ENCODE measurements at places on chromosomes 4 and X.
A peak's percentile ranks its signal among the peaks of the same experiment; 100 is the strongest.

- DNase-seq: no peak
These were observed 176.1 kb downstream of the AASDH start for GRCh38 chr4:56211202-56211601.

- no peak for DNase-seq
These were observed 31.2 kb downstream of the ADD1 start for GRCh38 chr4:2874861-2875260.

- no peak for DNase-seq
These were observed 1630.0 kb downstream of the STIM2 start for GRCh38 chr4:28490669-28491068.

GRCh38 chr4:2306773-2307410, 45.0 kb upstream of the MXD4 start:
- no peak for DNase-seq

DNA sequence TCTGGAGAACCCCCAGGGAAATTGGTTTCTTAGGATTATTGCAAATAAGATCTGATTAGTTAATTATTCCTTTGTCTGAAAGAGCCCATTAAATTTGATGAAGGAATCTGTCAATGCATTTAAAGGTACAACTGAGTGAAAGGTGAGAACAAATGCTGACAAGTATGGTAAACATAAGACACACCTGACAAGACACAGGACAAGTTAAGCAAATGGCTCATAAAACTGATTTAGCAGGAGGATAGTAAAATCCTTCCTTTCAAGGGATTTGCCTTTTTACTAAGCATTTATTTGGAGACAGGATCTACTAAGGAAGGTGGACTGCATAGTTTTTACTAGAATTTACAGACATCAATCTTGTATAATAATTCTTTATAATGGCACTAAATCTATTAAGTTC, 553.9 kb downstream of the SPRY1 start:
- no peak for DNase-seq

DNA sequence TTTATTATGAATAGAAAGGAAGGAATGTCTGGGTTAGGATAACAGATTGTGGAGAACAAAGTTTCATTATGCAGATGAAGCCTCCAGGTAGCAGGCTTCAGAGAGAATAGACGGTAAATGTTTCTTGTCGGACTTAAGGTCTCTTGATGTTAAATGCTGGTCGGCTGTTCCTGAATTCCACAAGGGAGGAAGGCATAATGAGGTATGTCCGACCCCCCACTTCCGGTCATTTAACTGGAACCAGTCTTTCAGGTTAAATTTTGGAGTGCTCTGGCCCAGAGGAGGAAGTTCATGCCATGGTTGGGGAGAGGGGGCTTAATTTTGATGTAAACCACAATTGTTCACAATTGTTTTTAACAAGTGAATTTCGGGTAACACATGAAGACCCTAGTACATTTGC, 158.1 kb upstream of the VCX3A start:
- DNase-seq: no peak

DNA sequence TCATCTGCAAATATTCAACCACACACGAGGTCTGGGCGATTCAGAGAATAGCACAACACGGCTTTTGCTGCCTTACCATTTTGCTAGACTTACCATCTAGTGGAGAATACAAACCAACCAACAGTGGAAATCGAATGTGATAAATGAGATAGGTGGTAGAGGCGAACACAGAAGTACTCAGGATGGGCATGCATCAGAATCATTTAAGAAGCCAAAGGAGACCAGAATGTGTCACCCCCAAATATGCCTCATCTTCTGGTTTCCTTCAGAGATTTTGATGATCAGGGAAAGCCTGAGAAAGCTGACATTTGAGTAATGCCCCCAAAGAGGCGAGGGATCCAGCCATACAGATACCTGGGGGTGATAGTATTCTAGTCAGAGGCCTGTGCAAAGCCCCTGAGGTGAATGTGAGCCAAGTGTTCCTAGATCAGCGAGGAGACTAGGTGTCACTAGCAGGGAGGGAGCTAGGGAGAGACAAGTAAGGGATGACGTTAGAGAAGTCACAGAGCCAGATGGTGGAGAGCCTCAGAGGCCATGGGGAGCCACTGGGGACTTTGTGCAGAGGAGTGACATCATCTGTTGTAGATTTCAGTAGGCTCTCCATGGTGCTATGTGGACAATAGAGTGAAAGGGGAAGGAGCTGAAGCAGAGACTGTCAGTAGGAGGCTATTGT, 1.7 kb downstream of the MTMR1 start:
- DNase-seq: peak; percentile 31
